ENCODE measurements at places on chromosomes 11 and 22.

GRCh38 chr11:76288166-76288980 lies 82.1 kb upstream of the WNT11 start:
- no peak for DNase-seq

- DNase-seq: peak; percentile 13
These were observed 85.0 kb downstream of the INSC start for GRCh38 chr11:15199693-15200092.

DNA sequence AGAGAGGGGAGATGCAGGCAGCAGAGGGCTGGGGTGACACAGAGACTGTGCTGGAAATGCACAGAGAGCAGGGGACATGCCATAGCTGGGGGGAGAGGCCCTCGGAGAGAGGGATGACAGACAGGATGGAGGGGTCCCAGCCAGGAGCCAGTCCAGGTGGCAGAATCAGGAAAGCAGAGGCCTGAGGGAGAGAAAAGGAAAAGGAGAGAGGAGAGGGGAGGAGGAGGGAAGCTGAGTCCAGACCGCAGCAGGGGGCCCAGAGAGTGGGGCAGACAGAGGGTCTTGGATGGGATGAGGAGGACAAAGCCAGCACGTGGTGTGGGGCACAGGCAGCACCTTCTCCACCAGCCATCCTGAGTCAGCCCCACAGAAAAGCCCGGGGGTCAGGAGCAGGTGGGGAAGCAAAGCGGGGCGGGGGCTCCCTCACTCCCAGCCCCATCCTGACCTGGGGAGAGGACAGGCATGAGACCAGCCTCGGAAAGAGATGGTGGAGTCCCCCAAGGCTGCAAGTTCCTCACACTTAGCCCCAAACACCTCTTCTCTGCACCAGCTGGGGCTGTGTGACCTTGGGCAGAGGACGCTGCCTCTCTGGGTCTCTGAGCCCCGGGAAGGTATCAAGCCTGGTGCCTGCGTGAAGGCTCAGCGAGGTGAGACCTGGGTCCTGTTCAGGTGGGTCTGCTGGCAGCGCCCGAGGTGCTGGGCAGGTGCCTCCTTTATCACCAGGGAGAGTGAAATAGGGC lies 48.0 kb downstream of the IGLL1 start:
- DNase-seq: no peak

DNA sequence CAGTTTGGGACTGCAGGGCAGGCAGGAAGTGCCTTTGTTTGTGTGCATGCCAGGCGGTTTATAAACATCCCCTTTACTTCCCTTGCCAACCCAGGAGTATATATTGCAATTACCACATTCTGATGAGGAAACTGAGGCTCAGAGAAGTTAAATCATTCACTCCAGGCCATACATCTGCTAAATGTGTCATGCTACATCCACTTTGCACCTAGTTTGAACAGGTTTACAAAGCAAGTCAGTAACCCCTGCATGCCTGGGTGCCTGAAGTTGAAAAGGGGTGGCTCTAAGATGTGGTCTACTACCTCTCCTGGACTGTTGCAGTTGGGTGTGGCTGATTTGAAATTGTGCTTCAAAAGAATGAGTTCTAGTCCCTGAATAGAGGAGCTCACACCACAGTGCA lies 23.6 kb downstream of the FLI1 start:
- no peak for DNase-seq

DNA sequence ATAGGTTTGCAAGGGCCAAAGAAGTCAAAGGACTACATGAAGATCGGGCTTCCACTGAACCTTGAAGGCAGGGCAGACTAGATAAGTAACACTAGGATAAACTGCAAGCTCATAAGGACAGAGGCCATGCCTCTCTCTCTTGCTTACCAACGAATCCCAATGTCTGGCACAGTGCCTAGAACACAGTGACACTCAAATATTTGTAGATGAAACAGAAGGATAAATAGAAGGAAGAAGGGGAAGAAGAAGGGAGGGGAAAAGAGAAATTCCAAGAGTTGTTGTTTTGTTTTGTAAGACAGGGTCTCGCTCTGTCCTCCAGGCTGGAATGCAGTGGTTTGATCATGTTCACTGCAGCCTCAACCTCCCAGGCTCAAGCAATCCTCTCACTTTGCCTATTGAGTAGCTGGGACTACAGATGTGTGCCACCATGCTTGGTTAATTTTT lies 26.9 kb downstream of the SIK3 start:
- DNase-seq: peak; percentile 44

DNA sequence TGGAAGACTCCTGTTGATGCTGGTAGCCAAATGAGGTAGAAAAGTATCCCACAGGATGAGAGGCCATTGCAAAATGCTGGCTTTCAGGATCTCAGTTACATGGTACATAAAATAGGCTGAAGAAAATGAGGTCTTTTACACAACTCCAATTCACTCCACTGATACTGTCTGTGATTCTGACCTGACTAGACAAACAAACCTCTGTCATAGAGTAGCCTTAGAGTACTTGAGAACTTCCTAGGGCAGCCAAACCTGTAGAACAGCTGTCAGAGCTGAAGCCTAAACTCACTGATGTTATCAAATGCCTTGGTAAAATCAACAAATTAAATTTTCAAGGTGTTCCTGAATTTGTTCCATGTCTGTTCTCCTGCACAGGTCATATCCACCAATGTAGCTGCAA lies 26.2 kb upstream of the POGLUT3 start:
- no peak for DNase-seq

- DNase-seq: no peak
These were observed 4.6 kb upstream of the TMEM123 start for GRCh38 chr11:102457056-102457677.

GRCh38 chr22:28175730-28176492 lies 256.9 kb upstream of the PITPNB start:
- DNase-seq: no peak

DNA sequence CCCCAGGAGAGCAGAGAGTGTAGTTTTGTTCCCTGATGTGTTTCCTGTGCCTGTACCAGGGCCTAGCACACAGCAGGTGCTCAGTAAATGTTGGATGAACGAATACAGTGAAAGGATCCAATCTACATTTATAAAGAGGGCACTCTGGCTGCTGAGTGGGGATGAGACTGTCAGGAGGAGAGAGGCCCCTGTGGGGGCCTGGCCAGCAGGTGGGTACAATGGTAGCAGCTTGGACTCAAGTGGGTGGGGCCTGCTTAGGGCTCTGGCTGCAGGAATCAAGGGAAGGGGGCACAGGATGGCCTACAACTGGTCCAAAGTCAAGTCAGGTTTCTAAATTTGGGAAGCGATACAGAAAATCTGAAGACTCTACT lies 156.6 kb upstream of the GRK3 start:
- no peak for DNase-seq

DNA sequence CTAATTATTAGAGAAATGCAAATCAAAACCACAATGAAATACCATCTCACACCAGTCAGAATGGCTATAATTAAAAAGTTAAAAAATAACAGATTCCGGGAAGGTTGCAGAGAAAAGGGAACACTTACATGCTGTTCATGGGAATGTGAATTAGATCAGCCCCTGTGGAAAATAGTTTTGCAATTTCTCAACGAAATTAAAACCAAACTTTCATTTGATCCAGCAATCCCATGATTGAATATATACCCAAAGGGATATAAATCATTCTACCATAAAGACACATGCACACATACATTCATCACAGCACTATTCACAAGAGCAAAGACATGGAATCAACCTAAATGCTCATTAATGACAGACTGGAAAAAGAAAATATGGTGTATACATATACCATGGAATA lies 32.5 kb downstream of the NOX4 start:
- DNase-seq: no peak

GRCh38 chr11:32255841-32256240 lies 165.0 kb downstream of the RCN1 start:
- no peak for DNase-seq

DNA sequence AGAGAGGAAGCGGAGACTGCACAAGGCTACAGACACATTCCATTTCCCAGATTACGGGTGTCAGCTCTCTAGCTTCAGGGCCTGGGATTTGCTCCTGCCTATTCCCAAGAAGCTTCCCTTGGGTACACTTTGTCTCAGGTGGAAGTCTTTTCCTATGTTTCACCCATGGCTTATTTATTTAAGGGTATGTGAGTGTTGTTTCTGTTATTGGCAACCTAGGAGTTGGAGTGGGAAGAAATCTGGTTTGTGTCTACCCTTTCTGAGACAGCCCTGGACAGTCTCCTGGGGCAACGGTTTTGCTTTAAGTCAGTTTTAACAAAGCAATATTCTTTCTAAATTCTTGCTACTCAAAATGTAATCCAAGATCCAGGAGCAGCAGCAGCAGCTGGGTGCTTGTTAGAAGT lies 127.0 kb downstream of the MICAL2 start:
- no peak for DNase-seq

DNA sequence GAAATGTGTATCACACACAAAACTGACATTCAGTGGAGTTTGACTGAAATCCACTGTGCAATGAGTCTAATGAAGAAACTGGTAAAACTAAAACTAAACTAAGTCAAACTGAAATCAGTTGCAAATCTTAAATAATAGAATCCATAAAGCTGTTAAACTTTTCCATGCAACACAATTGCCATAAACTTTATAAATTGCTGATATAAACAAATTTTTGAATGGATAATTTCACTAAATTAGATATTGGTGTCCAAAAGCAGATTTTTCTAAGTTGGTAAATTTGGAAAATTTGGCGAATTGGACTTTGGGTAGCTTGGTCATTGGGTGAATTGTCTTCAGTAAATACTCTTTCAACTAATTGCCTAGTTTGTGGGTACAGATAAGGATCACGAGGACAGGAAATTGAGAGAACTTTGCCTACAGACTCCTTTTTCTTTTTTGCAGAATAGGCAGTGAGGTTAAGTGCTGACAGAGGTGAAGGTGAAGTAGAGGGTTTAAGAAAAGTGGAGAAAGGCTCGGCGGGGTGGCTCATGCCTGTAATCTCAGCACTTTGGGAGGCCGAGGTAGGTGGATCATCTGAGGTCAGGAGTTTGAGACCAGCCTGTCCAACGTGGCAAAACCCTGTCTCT lies 12.8 kb downstream of the MRPL17 start:
- no peak for DNase-seq

GRCh38 chr11:76131671-76132631 lies 74.4 kb downstream of the WNT11 start:
- no peak for DNase-seq

DNA sequence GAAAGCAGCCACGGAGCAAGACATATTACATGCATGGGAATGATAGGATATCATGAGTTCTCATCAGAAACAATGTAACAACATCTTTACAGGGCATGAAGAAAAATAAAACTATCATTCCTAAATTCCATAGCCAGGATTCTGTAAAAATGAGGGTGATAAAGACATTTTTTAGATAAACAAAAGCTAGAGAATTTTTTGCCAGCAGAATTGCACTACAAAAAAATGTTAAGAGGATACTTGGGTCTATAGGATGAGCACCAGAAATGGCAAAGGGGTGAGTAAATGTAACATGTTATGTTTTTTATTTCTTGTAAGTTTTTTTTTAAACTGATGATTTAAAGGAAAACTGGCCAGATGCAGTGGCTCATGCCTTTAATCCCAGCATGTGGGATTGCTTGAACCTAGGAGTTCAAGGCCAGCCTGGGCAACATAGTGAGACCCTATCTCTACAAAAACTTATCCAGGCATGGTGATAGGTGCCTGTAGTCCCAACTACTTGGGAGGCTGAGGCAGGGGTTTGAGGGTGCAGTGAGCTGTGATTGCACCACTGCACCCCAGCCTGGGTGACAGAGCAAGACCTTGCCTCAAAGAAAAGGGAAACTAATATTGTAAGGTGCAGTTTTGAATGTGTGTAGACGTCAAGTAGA lies 33.2 kb downstream of the TBX1 start:
- DNase-seq: no peak

DNA sequence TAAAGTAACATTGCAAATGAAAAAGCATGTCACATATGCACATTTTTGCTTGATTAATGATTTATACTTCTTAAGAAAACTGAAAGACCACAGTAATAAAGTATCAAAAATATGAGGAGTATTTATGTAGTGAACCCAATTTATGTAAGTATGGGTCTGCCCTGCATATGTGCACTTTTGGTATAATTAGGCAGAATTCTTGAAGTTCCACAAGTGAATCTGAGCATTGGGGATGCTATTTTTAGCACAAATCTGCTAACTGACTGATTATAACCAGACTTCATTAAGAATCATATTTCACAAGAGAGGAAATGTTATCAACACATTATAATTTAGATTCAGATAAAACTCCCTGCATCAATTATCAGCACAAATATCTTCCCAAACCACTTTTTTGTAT lies 407.1 kb upstream of the LRRC4C start:
- DNase-seq: no peak

GRCh38 chr11:120354779-120355178 lies 18.6 kb downstream of the ARHGEF12 start:
- no peak for DNase-seq

- no peak for DNase-seq
These were observed 14.1 kb upstream of the LIPT2 start for GRCh38 chr11:74507582-74507981.

DNA sequence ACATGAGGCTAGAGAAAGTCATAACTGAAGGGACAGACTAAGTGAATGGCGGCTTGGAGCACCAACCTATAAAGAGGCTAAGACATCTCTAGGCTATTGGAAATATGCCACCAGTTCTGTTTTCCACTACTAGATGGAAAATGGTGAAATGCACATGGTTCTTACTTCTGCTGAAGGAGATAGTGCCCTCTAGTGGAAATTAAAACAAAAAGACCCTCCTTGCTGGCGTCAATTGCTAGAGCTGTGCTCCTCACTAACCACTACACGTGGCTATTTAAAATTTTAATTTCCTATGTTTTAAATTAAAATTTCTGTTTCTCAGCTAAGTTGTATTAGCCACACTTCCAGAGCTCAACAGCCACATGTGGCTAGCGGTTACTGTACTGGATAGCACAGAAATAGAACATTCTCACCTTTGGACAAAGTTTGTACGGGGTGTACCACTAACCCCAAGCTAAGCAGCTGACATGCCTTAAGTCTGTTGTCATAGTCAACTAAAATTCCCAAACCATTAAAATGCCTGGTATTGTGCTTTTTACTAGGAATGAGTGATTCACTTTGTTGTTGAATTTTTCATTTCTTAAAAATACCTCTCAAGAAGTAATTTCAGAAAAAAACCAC lies 34.1 kb upstream of the CALCA start:
- DNase-seq: peak; percentile 44

DNA sequence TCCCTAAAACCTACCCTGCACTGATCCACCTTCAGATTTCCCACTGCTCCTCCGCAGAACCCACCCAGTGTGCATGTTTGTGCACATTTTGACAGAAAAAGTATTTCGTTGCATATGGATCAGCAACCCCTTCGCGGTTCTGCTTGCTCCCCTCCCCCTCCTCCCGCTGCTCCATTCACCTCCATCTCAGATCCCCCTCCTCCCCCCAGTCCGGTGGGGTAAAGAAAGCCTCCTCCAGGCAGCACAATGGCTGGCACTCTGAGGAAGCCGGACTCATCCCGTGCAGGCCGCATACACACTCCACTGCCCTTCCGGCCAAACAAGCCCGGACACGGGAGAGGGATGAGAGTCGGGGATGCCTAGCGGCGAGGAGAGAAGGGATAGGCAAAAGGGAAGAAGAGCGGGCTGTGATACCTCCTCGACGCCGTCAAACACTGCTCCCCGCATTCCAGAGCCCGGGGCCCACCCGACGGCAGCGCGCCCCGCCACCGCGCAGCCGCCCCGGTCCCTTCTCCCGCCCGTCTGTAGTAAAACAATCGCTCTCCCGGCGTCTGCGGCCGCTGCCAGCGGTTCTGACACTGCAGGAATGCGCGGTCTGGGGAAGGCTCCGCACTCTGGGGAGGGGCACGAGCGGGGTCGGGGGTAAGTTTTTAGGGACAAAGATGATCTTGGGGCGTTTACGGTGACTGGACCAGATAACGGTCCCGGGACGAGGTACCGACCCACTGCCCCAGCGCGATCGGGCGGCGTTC lies 915 bp downstream of the FEZ1 start:
- DNase-seq: peak; percentile 43
